ENCODE measurements at places on chromosomes 11 and 22.
A peak's percentile ranks its signal among the peaks of the same experiment; 100 is the strongest.

- no peaks in the 10 kb centered on the region for H3K4me1 ChIP-seq
- DNase-seq: no peak
- no peaks in the 10 kb centered on the region for H3K27me3 ChIP-seq
- H3K4me3 ChIP-seq: no peak overlapping the region
- H3K36me3 ChIP-seq: no peaks in the 10 kb centered on the region
Observed at GRCh38 chr11:33646168-33646567, 54.5 kb downstream of the C11orf91 start.

GRCh38 chr11:122248939-122249338, 132.9 kb upstream of the BLID start:
- no peak overlapping the region for H3K4me3 ChIP-seq
- H3K27ac ChIP-seq: no peak overlapping the region
- no peak for DNase-seq
- no peaks in the 10 kb centered on the region for H3K36me3 ChIP-seq
- H3K27me3 ChIP-seq: no peaks in the 10 kb centered on the region
- no peaks in the 10 kb centered on the region for H3K4me1 ChIP-seq

DNA sequence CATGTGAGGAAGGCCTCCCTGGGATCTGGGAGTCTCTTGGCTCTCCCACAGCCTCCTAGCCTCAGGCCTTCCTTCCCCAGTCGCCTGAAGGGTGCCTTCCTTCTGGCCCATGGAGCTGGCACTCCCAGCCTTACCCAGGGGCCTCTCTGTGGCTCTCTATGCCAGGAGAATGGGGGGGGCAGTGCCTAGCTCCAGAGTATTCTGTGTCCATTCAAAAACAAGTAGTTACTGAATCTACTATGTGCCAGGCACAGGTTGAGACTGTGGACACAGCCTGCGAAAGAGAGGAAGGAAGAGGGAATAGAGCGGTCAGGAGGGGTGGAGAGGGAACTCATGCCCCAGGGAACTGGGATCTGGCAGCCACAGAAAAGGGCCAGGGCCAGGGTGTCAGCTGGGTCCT, 2.7 kb upstream of the PLA2G3 start:
- peaks cover 7% of the 10 kb centered on the region for H3K27me3 ChIP-seq
- H3K4me1 ChIP-seq: no peaks in the 10 kb centered on the region
- H3K4me3 ChIP-seq: no peak overlapping the region
- no peak for DNase-seq
- no peak overlapping the region for H3K27ac ChIP-seq

DNA sequence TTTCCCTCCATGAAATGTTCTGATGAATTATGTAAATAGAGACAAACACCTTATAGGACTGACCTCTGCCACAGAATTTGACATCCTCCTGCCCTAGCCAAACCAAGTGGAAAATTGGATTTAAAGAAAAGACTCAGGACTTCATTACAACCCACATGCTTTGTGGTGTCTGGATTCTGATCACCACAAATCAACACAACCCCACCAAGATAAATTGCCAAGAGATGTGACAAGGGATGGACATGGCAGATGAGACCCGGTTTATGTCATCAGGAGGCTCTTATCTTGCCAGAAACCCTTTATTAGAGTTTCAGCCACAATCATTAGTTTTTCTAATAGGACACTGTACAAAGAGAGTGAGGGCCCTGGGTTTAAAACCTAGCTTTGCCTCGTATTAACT, 57.9 kb upstream of the SLC6A5 start:
- H3K4me3 ChIP-seq: no peak overlapping the region
- no peaks in the 10 kb centered on the region for H3K27me3 ChIP-seq
- no peaks in the 10 kb centered on the region for H3K36me3 ChIP-seq
- no peaks in the 10 kb centered on the region for H3K4me1 ChIP-seq

DNA sequence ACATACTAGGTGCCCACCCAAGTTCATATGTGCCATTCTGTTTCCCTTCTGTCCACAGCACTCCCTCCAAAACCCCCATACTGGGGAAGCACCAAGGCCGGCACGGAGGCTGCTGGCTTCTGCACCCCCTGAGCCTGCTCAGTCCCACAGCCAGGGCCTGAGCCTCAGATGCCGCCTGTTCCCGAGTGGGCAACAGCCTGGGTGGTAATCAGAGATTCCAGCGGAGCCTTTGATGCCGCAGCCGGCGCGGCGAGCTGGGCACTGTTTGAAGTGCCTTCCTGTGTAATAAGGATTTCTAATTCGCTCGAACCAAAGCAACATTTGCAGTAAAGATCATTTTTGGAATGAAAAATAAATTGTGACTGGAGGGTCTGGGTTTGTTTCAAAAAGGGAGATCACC, 460.3 kb downstream of the SOX6 start:
- DNase-seq: no peak
- H3K36me3 ChIP-seq: no peaks in the 10 kb centered on the region
- no peak overlapping the region for H3K27ac ChIP-seq
- H3K27me3 ChIP-seq: no peaks in the 10 kb centered on the region
- H3K4me3 ChIP-seq: no peak overlapping the region

DNA sequence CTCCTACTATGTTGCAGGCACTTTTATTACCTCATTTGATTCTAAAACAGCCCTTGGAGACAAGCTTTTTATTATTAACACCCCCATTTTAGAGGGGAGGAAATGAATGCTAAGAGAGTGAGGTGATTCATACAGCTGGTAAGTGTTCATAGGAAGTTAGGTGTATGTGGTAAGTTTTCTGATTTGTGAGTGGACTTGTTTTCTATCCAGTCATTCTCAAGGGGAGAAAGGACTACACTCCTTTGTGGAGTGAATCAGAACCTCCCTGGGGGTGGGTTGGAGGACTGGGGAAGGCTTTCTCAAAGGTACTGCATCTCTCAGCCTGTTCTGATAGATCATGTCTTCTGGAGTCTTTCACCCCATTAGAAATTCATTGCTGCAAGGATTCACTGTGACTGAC, 23.5 kb downstream of the PKNOX2 start:
- DNase-seq: no peak
- H3K27ac ChIP-seq: no peak overlapping the region
- H3K36me3 ChIP-seq: no peaks in the 10 kb centered on the region
- H3K27me3 ChIP-seq: peaks cover 27% of the 10 kb centered on the region

DNA sequence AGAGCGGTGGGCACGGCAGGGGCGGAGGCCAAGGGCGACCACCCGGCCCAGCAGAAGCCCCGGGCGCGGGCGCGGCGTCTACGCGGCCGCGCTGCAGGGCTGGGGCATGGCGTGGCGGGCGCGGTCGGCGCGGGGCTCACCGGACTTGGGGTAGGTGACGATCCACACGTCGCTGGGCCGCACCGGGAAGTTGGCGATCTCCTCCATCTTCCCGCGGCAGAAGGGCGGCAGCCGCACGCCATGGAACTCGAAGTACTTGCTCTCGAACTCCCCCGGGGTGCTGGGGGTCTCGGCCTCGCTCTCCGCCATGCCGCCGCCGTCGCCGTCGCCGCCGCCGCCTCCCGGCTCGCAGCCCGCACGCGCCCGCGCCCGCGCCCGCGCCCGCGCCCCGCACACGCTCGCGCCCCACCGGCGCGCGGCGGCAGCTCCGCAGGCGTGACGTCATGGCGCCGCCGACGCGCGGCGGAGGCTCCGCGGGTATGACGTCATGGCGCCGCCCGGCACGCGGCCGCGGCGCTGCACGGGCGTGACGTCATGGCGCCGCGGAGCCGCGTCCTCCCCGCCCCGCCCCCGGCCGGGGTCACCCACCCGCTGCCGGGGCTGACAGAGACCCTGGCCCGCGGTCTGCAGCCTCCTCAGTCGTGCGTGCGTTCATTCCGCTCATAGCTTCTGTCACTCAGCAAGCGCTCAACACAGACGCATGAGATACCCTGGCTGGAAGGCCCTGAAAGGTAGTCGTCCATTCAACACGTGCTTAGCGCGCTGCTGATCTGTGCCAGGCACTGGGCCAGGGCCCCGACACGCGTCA, at the start of gene SULT4A1:
TSS of gene SULT4A1 (minus strand) at position 440 of the 808 bp plus-strand sequence. CDS start at position 309, 131 bp downstream.
- no peaks in the 10 kb centered on the region for H3K36me3 ChIP-seq
- peaks cover 16% of the 10 kb centered on the region for H3K27me3 ChIP-seq
- no peak for DNase-seq
- H3K4me3 ChIP-seq: no peak within 1 kb of the TSS
- H3K27ac ChIP-seq: no peak within 1 kb of the TSS

GRCh38 chr11:76617553-76618265, 52.8 kb downstream of the LRRC32 start:
- no peak overlapping the region for H3K4me3 ChIP-seq
- no peak overlapping the region for H3K27ac ChIP-seq
- H3K36me3 ChIP-seq: no peaks in the 10 kb centered on the region
- H3K27me3 ChIP-seq: no peaks in the 10 kb centered on the region

- no peak for DNase-seq
- H3K4me1 ChIP-seq: peaks cover 4% of the 10 kb centered on the region
- no peaks in the 10 kb centered on the region for H3K36me3 ChIP-seq
- H3K27ac ChIP-seq: no peak overlapping the region
- no peak overlapping the region for H3K4me3 ChIP-seq
- peaks cover 51% of the 10 kb centered on the region for H3K27me3 ChIP-seq
Observed at GRCh38 chr22:28670756-28671155, 8.9 kb downstream of the TTC28 start.

- no peak overlapping the region for H3K27ac ChIP-seq
- DNase-seq: no peak
Observed at GRCh38 chr11:40354121-40354520, 1105.3 kb downstream of the LRRC4C start.

DNA sequence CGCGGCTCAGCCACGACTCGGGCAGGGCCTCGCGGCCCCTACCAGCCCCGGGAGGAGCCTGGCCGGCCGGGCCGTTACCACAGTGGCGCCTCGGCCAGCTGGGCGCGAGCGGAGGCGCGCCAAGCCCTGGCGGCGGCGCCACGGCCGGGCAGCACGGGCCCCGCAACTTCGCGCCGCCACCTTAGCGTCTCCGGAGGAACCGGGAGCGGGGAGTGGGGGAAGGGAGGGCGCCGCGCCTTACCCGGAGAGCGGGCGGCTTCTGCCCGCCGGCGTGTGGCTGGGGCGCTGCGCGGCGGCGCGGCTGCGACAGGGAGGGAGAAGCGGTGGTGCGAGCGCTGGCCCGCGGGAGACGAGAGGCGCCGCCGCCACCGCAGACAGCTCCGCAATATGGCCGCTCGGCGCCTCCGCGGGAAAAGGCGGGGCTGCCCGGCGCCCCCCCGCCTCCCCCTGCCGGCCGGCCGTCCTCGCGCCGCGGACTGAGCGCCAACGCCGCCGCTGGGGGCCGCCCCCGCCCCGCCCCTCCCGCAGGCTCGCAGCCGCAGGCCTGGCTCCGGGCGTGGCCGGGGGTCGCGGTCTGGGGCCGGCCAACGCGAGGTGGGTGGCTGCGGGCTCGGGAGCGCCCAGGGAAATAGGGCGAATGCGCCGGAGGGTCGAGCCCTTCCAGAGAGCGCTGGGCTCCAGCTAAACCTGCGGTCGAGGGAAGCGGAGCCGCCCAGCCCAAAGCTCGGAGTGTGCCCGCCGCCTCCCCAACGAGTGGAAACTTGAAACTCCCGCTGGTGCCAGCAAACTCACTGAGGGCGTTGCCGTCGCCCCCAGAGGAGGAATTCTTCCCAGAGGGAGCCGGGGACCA, at the start of gene RDX:
TSS of gene RDX (minus strand) at position 389 of the 850 bp plus-strand sequence. CDS start 16,922 bp downstream, outside the sequence.
- H3K27ac ChIP-seq: peak within 1 kb of the TSS; percentile 79
- H3K27me3 ChIP-seq: peaks cover 18% of the 10 kb centered on the region
- DNase-seq: no peak
- H3K36me3 ChIP-seq: peaks cover 2% of the 10 kb centered on the region
- H3K4me3 ChIP-seq: peak within 1 kb of the TSS; percentile 71

DNA sequence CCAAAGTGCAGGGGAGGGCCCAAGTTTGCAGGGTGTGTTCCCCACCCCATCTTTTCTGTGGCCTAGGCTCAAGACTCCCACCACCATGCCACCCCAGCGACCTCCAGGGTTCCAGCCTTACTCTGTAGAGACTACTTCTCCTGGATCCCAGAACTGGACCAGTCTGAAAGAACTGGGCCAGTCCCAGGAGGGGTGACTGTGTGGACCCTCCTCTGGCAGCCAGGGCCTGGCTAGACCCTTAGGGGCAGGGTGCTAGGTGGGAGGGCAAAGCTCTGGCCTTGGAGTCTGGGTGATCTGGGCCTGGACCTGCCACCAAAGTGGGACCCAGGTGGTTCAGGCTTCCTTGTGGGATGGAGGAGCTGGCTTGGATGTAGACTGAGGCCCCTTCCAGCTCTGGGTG, 41.8 kb upstream of the ACCSL start:
- no peaks in the 10 kb centered on the region for H3K4me1 ChIP-seq
- no peak overlapping the region for H3K27ac ChIP-seq
- no peak overlapping the region for H3K4me3 ChIP-seq
- H3K36me3 ChIP-seq: no peaks in the 10 kb centered on the region
- no peak for DNase-seq

DNA sequence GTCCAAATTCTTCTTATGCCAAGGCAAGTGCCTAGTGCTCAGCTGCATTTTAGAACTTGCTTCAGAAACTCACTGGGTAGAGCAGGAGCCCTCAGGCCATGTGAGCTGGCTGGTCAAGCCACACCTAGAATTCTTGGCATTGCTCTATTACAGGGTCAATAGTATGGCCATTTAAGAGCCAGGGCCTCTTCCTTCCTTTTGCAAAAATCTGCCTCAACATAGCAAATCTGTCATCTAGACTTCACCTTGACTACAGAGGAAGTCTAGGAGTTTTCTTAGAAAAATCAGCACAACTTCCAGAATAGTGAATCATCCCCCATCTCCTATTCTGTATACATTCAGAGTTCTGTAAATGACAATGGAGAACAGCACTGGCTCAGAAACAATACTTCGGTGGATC, 112.0 kb upstream of the TTC12 start:
- no peak for DNase-seq
- H3K36me3 ChIP-seq: no peaks in the 10 kb centered on the region
- no peaks in the 10 kb centered on the region for H3K4me1 ChIP-seq
- H3K4me3 ChIP-seq: no peak overlapping the region
- no peak overlapping the region for H3K27ac ChIP-seq

DNA sequence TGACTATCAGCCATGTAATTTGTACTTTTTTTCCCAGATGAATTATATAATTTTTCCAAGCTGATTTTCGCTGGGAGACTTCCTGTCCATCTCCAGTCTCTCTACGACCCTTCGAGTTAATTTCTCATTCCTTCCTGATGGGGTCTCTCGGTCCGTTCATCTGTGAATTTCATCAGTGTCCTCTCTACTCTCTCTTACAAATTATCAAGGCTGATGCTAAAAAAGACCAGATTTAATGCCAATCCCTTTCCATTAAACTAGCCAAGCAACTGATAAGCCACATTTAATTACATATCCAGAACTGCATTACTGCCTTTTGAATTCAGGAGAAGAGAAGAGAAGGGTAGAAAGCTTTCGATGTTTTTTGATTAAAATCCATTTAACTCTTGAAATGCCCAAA, 25.8 kb downstream of the VSIG10L2 start:
- no peaks in the 10 kb centered on the region for H3K4me1 ChIP-seq
- no peak overlapping the region for H3K4me3 ChIP-seq
- no peak for DNase-seq
- no peaks in the 10 kb centered on the region for H3K36me3 ChIP-seq
- no peak overlapping the region for H3K27ac ChIP-seq
- no peaks in the 10 kb centered on the region for H3K27me3 ChIP-seq

DNA sequence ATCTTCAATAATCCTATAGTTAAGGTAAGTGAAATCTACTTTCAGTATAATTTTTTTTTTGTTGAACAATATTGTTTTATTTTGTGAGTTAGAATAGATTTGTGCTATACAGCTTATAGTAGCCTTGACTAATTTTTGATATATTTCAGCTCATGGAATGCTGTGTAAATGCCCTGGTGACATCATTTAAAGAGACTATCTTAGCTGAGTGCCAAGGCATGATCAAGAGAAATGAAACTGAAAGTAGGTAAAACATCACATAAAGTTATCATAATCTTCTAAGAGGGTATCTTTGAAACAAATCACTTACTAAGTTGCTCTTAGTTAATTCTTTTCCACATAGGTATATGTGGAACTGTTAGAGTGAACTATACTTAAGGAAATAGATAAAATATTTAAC, 51.4 kb upstream of the ACAT1 start:
- H3K4me1 ChIP-seq: no peaks in the 10 kb centered on the region
- H3K4me3 ChIP-seq: no peak overlapping the region
- peaks cover 17% of the 10 kb centered on the region for H3K36me3 ChIP-seq
